ENCODE measurements at places on chromosomes 2 and 18.

DNA sequence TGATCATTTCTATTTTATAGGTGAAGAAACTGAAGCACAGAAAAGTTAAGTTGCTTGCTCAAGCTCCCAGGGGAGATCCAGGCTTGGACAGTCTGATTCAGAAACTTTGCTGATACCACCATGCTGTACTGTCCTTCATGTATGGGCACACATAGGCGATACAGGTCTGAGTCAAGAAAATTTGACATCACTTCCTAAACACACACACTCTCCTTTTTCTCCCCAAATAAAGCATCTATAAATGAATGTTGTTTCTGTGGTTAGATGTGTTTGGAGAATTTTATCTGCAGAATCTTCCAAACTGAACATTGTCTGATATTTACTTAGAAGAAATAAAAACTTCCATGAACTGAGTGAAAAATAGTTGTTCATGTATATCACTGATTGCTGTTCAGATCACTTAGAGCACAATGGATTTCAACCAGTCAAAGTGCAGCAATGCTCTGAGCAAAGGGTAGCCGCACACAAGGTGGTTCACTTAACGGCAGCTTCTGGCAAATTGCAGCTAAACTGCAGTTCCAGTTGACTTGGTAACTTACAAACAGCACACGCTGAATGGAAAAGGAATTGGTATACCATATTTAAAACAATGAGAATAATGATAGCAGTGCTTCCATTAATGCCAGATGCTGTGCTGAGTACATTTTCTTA is 10.0 kb upstream of the AGFG1 start:
- DNase-seq: no peak

DNA sequence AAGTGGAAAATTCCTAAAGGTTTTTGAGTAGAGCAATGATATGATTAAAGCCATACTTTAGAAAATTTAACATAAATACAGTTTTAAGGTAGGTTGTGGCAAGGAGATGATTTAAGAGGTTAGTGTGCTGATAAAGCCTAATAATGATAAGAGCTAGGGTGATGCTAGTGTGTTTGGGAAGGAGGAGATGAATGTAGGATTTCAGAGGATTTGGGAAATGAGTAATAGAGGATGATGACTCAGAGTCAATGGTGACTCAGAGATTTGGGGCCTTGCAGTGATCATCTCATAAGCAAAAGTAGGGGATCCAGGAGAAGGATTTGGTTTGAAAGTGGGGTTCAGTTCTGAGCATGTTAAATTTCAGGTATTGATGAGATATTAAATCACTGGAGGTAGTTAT is 23.3 kb downstream of the STAMBP start:
- no peak for DNase-seq

DNA sequence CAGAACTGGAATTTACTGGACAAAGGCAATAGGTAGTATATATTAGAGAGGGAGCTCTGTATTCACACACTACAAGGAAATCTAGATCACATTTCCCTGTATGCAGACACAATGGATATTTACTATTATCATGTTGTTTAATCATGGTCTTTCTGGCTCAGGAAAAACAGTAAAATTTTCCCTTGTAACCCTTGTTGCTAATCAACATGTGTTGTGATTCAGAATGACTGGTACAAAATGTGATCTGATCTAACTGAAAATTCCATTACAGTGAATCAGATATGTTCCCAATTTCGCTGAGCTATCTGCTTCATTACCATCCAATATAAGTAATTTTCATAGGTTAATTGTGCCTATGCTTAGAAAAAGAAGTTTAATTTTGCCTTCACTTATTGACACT is 1109.7 kb downstream of the LRP1B start:
- DNase-seq: no peak

- no peak for DNase-seq
These were observed 61.5 kb upstream of the PPM1B start for GRCh38 chr2:44107086-44107740.

GRCh38 chr18:49563130-49563540 is 1.3 kb downstream of the LIPG start:
- DNase-seq: no peak

DNA sequence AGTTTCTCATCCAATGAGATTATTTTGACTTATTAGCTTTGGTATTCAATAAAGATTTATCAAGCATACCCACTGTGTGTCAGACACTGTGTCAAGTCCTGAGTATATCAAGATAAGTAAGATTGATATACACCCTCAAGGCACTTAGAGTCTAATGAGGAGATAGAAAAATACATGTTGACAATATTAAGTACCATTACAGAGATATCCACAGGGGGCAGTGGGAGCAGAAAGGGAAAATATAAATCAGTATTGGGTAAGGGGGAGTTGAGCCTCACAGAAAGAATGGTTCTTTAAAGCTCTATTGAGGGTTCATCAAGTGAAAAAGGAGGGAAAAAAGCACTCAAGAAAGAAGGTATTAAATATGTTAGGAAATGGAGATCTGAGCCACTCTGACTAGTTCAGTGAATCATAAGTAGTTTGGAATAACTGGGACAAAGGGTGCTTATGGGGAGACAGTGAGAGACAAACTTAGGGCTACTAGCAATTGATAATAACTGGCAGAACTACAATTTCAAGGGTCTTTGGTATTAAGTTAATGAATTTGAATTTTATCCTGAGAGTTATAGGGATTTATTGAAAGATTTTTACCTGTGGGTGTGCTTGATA is 45.5 kb upstream of the SLC8A1 start:
- DNase-seq: no peak

DNA sequence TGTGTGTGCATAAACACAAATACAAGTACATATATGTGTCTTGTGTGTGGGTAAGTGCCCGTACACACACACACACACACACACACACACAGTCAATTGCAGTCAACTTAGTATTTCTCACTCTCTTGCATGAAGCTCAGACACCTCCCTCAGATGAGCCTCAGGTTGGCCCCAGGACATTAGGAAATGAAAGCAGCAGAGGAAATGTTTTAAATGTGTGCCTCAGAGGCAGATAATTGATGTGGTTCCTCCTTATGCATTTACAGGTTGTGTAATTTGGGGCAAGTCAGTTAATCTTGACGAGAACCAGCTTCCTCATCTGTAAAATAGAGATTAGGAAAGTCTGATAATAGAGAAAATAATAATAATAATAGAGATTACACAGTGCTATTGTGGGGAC is 814.0 kb upstream of the ID2 start:
- no peak for DNase-seq

DNA sequence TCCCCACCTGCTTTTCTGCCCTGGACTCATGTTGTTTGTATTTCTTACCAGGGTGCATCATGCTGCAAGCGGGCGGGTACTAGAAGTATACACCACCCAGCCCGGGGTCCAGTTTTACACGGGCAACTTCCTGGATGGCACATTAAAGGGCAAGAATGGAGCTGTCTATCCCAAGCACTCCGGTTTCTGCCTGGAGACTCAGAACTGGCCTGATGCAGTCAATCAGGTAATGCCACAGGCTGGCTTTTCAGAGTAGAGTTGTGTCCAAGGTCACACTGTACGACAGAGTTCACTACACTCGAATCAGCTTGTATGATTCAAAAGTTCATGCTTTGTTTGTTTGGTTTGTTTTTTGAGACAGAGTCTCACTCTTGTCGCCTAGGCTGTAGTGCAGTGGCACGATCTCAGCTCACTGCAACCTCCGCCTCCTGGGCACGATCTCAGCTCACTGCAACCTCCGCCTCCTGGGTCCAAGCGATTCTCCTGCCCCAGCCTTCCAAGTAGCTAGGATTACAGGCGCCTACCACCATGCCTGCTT is 19.4 kb downstream of the SRSF7 start:
- no peak for DNase-seq

DNA sequence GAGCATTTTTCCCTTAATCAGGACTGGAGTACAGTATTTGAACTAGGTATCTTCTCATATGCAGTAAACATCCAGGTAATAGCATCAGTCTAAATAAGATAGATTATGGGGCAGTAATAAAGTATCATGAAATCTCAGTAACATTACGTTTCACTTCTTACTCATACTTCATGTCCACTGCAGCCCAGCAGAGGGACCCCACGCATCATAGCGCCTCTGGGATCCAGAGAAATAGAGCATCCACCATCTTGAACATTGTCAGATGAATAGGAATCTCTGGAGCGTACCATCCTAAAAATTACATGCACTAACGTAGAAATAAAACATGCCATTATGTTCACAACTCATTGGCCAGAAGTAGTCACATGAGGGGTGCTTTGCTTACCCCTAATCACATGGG is 499.0 kb downstream of the CPS1 start:
- DNase-seq: no peak

DNA sequence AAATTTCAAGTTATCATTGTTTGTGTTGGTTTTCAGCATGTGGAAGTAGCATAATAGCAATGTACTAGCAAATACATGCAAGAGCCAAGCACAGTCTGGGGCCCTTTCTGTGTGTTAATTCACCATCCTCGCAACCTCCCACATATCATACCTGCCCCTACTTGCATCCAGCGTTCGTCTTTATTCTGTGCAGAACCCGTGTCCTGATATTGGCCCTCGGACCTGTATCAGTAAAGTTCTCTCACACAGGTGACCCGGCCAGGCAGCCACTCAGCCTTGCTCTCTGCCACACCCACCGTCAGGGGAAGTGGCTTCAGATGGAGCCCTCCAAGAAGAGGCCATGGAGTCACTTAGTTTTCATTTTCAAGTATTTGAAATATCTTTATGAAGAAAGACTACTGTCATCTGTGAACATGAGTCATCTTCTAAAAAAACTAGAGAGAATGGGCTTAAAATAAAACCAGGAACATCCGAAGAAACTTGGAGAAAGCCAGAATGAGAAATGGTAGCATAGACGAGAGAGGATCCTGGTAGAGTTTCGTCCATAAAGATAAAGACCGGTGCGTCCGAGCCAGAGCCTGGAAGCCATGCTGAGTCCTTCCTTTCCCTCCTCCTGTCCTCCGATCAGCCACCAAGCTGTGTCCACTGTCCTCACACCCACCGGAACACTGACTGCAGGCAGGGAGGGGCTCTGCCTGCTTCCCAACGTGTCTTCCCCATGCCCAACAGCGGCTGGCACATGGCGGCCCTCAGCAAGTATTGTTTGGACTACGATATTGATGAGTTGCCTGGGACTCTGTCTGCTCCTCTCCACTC is 57.3 kb upstream of the RPL31 start:
- no peak for DNase-seq

GRCh38 chr2:69082430-69082997 is 69.5 kb downstream of the ANTXR1 start:
- no peak for DNase-seq

DNA sequence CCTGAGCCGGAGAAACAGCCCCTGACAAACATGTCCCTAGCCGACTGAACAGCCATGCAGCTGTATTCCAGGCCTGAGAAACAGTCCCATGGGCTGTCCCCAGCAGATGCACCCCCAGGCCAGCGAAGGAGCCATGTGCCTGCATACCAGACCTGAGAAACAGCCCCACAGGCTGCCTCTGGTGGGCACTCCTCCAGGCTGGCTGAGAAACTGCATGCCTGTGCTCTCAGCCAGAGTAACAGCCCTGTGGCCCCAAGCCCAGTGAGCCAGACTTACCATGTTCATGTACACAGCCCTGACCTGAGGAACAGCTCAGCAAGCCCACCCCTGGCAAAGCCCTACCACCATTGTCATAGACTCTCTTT is 24.8 kb downstream of the BOLL start:
- no peak for DNase-seq

- DNase-seq: no peak
These were observed 105.1 kb downstream of the BCL2L11 start for GRCh38 chr2:111225856-111226255.

GRCh38 chr2:180359522-180360282 is 352.6 kb upstream of the CWC22 start:
- DNase-seq: no peak

- no peak for DNase-seq
These were observed 126.4 kb downstream of the RHBDD1 start for GRCh38 chr2:226962176-226962773.

DNA sequence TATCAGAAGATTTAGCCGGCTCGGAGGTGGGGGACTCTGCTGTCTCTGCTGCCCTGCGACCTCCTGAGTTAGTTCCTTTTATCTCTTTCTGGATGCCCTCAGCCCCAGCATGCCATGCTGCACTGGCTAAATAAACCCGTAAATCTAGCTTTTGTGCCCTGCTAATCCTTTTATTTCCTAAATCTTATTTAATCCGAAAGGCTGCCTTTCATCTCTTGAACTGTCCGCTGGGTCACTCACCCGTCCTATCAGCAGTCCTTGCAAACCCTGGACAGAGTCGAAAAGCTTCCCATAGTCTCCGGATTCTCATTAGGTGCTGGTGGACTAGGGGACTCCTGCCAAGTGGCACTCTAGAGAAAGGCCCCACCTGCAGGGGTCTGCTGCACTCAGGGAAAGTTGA is 122.0 kb upstream of the APCDD1 start:
- no peak for DNase-seq

DNA sequence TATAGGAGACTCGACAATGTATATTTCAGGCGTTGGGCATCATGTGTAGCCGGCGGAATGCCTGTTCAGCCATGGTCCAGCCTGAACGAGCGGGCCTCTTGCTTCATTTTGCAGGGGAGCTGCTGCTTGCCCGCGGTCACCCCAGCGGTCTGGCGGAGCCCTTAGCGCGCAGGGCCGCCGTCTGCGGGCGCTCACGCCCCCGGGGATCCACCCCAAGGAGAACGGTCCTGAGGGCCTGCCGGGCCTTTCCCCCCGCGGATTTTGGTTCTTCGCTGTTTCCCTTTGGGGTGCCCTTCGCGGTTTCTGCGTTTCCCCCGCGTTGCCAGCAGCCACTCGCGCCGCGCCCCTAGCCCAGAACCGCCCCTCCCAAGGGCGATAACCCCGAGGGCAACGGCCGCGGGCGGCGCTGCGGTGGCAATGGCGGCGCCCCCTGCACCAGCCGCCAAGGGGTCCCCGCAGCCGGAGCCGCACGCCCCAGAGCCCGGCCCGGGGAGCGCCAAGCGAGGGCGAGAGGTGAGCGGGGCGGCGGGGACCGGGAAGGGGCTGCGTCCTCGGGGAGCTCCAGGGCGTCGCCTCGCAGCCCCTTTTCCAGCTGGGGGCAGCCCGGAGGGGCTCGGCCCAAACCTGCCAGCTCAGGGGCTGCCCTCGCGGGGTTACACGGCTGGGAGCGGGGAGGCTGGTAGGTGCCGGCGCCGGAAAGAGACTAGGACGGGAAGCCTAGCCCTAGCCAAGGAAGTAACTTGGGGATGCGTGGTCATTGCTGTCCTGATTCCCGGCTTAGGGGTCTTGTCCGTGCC is at the start of gene MFSD2B:
Gene MFSD2B, plus strand, starts transcription at position 406 of the 797 bp plus-strand sequence. Its CDS starts 12 bp downstream, at position 418.
- no peak for DNase-seq

DNA sequence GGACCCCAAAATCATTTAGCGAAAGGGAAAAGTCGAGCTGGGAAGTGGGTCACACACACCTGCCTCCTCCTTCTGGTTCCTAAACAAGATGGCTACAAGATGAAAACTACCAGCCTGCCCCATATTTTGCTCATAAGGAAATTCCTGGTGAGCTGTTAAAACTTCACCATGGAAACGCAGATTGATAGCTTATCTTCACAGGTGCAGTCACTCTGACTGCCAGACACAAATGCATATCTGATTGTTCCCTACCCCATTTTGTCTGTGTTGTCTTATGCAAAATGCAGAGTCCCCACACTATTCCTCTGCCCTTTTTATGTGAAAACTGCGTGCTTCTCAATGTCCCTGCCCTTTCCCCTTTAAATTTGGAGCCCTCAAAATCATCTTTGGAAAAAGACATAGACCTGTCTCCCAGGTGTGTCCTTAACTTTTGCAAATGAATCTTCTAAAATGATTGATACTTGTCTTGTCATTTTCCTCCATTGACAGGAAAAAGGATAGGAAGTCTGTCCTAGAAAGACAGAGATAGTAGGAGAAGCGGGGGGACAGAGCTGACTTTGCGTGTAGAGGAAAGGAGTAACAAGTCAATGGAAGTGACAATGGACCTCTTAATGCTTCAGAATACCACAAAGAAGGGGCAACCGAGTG is 38.9 kb upstream of the THOC1 start:
- no peak for DNase-seq

GRCh38 chr2:156532989-156533388 is 96.8 kb downstream of the GPD2 start:
- DNase-seq: no peak
